ENCODE measurements at places on chromosomes 7 and 10.

- H3K27ac ChIP-seq, result no peak overlapping the region
- H3K4me3 ChIP-seq, result no peak overlapping the region
- no peaks in the 10 kb centered on the region for H3K36me3 ChIP-seq
- no peak for ATAC-seq
- H3K27me3 ChIP-seq, result no peaks in the 10 kb centered on the region
Measured at GRCh38 chr10:112911206-112911605, 38.8 kb upstream of the TCF7L2 start.

DNA sequence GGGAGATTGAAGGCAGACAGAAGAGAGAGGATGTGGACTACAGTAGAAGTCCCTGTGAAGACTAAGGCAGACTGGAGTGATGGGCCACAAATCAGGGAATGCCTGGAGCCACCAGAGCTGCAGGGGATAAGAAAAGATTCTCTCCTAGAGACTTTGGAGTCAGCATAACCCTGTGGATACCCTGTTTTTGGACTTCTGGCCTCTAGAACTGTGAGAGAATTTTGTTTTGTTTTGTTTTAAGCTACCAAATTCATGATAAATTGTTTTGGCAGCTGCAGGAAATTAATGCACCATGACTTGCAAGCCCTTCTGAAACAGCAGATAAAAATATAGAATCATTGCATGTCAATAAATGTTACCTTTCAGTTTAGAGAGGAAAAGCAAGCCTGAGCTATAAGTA lies 41.3 kb downstream of the INHBA start:
- no peak overlapping the region for H3K4me3 ChIP-seq
- H3K4me1 ChIP-seq, result peaks cover 3% of the 10 kb centered on the region
- no peaks in the 10 kb centered on the region for H3K36me3 ChIP-seq
- no peak overlapping the region for H3K27ac ChIP-seq
- no peak for ATAC-seq
- no peaks in the 10 kb centered on the region for H3K27me3 ChIP-seq

DNA sequence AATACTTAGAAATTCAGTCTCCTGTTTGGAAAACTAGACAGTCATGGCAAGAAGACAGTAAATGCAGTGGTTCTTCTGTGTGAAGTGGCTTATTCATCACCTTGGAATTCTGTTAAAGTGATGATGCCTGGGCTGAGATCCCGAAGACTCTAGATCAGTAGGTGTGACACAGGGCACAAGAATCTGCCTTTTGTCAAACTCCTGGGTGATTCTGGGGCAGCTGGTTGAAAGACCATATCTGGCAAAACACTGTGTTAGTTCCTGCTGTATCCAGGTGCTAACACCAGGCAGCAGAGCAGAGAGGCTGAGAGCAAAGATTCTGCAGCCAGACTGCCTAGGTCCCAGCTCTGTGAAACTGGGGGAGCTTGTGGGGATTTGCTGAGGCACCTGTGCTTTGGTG lies 26.5 kb downstream of the MRC1 start:
- H3K36me3 ChIP-seq, result no peaks in the 10 kb centered on the region
- H3K27ac ChIP-seq, result peak overlapping the region; percentile 56
- peak; percentile 53 for ATAC-seq
- H3K4me1 ChIP-seq, result peaks cover 23% of the 10 kb centered on the region

DNA sequence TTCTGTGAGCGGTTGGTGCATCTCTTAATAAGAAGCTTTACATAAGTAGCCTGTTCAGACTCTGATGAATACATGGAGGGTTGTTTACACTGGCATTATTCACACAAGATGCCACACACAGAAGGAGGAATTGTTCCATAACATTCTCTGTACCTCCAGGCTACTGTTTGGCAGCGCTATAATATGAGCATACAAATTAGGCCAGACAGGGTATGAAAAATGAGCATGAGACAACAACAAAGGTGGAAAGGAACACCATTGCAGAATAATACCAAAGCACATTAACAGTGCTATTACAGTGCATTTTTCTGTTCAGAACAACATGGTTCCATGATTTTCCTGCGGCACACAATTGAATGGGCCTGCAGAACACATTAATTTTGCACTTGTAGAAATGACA lies 417.2 kb upstream of the C7orf33 start:
- no peaks in the 10 kb centered on the region for H3K4me1 ChIP-seq
- H3K27me3 ChIP-seq, result no peaks in the 10 kb centered on the region
- H3K4me3 ChIP-seq, result no peak overlapping the region
- no peak overlapping the region for H3K27ac ChIP-seq
- ATAC-seq, result no peak
- H3K36me3 ChIP-seq, result no peaks in the 10 kb centered on the region

DNA sequence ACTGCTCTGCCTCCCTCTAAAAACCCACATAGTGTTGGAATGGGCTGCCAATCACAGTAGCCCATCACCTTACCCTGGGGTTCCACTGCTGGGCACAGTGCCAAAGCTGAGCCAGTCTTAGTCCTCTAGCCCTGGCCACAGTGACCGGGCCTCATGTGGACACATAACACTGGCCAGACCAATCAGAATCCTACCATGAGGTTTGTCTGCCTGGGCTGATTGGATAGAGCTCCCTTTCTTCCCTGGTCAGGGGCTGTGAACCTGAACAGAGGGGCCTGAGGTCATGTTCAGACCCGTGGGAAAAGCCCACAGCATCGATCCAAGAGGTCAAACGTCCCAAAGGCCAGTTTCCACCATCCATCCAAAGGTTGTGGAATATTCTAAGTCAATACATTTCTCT lies 6.1 kb downstream of the DLG5 start:
- no peaks in the 10 kb centered on the region for H3K27me3 ChIP-seq
- no peak overlapping the region for H3K4me3 ChIP-seq
- no peak for ATAC-seq
- H3K36me3 ChIP-seq, result peaks cover 5% of the 10 kb centered on the region

DNA sequence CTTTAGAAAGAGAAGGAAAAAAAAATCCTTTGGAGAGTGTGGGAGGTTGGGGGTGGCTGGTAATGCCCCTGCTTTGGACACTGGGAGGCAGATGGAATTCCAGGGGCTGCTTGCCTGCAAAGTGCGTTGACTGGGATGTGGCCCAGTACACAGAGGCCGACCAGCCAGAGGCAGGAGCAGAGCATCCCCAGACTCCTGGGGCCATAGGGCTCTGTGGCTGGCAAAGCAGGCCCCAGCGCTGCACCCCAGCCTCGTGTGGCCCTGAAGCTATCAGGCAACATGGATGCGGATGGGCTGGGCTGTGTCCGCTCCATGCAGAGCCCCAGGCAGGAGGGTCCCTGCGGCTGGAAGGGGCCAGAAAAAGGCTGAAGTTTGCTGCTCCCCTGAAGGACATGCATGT lies 361.6 kb upstream of the FZD8 start:
- no peaks in the 10 kb centered on the region for H3K27me3 ChIP-seq
- no peak overlapping the region for H3K4me3 ChIP-seq
- no peak for ATAC-seq
- no peak overlapping the region for H3K27ac ChIP-seq
- H3K4me1 ChIP-seq, result no peaks in the 10 kb centered on the region

Data from gastroesophageal sphincter (tissue), 4 donors.